OCI-LY7 (cell line): ENCODE measurements at places on chromosomes 7 and 10. TPM values are rescaled to one million over a fixed set of nuclear protein-coding genes. Genes with fewer than 3 reads are reported as not detected.
A peak's percentile ranks its signal among the peaks of the same experiment; 100 is the strongest.

TMEM130 gene
- 0.57 and 0.87 TPM in 2 replicates for total RNA-seq

GRCh38 chr10:80172896-80173295 lies 32.4 kb downstream of the ANXA11 start:
- DNase-seq, result no peak

- no peak for DNase-seq
These were observed 446.9 kb downstream of the PTPRN2 start for GRCh38 chr7:158140538-158141220.

CRYGN gene
- total RNA-seq, result not detected in 2 replicates

WEE2 gene
- total RNA-seq, result not detected in 2 replicates

DNA sequence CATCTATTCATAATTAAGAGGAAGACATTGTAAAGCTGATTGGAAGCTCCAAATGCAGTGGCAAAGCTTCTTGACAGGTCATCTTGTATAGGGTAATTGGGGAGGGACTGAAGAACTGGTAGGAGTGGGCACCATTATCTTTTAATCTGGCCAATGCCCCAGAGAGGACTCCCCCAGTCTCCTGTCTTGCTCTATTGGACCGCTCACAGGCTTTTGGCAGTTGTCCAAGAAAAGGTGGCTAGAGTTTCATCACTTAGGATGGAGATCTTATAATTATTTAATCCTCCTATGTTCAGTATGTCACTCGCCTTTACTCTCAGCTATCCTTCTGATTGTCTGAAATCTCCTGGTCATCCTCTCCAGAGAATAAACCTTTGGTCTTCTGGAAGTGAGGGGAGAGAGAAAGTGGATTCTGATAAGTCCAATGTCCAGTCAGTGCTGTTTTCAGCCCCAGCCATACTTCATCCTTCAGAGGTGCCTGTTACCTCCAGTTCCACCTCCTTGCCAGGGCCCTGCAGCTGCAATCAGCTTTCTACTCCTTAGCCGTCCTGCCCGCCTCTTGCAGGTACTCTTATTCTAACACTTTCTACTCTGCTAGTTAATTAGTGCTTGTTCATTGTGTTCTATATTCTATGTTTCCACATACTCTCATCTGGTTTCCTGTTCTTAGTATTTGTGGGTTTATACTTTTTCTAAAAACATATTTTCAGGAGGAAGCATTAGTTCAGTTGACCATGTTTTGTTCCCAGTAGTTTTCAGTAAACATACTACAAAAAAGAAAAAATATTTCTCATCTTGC lies 241.6 kb downstream of the NSUN6 start:
- no peak for DNase-seq

GRCh38 chr7:82429408-82429807 lies 14.2 kb downstream of the CACNA2D1 start:
- DNase-seq, result no peak

FBXO24 gene
- 1.2 and 1.7 TPM in 2 replicates for total RNA-seq

DNA sequence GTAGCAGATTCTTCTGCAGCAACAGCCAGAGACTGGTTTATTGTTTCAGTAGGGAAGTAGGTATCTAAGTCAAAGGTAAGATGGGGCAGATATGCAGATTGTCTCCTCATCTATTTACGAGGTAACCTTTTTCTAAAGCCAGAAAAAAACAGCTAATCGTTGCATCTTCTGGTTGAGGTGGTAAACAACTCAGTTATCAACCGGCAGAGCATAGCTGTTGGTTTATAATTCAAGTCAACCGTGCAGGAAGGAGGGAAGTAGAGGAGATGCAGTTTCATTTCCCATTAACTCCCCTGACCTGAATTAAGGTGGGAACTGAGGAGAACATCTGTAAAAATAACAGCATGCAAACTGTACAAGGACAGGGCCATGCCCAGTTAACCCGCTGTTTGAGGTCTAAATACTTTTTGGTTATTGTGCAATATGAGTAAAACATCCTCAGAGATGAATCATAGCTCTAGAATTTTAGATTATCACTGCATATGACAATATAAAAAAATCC lies 156.5 kb upstream of the ITGB1 start:
- peak; percentile 84 for DNase-seq

GRCh38 chr10:7134448-7134847 lies 276.4 kb downstream of the SFMBT2 start:
- no peak for DNase-seq

DNA sequence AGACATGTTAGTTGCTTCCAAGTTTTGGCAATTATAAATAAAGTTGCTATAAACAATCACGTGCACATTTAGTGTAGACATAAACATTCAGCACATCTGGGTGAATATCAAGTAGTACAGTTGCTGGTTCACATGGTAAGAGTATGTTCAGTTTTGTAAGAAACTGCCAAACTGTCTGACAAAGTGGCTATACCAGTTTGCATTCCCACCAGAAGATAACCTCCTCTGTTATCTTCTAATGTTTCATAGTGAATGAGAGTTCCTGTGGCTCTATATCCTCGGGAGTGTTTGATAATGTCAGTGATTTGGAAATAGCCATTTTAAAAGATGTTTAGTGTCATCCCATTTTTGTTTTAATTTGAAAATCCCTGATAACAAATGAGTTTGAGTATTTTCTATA lies 259.6 kb upstream of the PLXDC2 start:
- DNase-seq, result no peak

DNA sequence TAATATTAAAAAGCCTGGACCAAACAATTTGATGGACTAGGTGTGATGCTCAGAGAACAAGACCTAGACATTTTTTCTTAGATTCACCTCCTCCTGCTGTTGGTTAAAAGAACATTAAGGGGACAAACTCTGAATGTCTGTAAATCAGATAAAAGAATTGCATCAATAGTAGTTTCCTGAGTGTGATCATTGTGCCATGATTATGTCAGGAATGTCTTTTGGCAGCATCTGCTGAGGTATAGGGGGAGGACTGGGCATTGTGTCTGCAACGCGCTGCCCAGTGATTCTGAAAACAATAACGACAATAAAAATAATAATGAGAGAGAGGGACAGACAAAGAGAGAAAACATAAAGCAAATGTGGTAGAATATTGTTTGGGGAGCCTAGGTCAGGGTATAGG lies 6.9 kb downstream of the C7orf57 start:
- DNase-seq, result no peak

GRCh38 chr7:101164071-101164840 lies 1.1 kb downstream of the VGF start:
- DNase-seq, result no peak

DNA sequence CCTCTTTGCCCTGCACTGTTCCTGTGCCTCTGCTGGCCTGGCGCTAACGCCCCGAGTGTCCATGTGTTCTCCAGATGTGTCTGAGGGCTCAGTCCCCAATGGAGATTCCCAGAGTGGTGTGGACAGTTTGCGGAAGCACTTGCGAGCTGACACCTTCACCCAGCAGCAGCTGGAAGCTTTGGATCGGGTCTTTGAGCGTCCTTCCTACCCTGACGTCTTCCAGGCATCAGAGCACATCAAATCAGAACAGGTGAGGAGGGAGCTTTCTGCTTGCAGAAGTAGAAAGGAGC lies 60.9 kb downstream of the PAX2 start:
- DNase-seq, result no peak

TLX1 gene
- total RNA-seq, result not detected in 2 replicates
